ENCODE measurements at places on chromosomes 5 and 9.

DNA sequence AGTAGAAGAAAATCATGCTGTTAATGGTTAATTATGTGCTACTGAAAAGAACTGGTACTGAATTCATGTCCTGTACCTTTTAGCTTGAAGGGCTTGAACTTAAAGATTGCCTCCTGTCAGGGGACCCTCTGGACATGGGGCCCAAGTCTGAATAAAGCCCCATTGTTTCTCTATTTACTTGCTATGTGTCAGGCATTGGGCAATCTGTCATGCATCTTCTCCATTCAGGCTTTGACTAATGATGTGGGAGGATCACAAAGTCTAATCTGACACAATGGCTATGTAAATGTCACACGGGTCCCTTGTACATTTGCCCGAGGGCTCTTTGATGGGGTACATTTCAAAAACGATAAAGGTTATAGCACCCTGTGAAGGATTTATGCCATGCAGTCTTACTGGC is 64.0 kb upstream of the TUSC1 start:
- H3K36me3 ChIP-seq: no peaks in the 10 kb centered on the region
- peaks cover 8% of the 10 kb centered on the region for H3K27me3 ChIP-seq
- peak; percentile 9 for DNase-seq
- no peaks in the 10 kb centered on the region for H3K4me1 ChIP-seq

- no peak for DNase-seq
- peaks cover 36% of the 10 kb centered on the region for H3K27me3 ChIP-seq
- no peak overlapping the region for H3K27ac ChIP-seq
- no peaks in the 10 kb centered on the region for H3K4me1 ChIP-seq
Measured at GRCh38 chr5:80566711-80567259, 3.3 kb downstream of the ANKRD34B start.

DNA sequence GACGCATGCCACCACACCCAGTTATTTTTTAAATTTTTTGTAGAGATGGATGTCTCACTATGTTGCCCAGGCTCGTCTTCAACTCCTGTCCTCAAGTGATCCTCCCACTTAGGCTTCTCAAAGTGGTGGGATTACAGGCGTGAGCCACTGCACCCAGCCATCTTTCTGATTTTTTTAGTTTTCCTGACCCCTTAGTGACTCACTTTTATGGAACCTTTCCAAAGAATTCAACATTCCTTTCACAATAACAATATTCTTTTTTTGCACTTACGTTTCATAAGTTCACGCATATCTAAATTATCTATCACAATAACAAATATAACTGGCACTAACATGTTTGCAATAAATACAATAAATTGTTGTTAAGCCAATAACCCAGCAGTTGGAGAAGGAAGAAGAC is 8.5 kb downstream of the ELOVL7 start:
- DNase-seq: peak; percentile 43
- H3K36me3 ChIP-seq: no peaks in the 10 kb centered on the region
- no peaks in the 10 kb centered on the region for H3K27me3 ChIP-seq
- H3K4me3 ChIP-seq: no peak overlapping the region

DNA sequence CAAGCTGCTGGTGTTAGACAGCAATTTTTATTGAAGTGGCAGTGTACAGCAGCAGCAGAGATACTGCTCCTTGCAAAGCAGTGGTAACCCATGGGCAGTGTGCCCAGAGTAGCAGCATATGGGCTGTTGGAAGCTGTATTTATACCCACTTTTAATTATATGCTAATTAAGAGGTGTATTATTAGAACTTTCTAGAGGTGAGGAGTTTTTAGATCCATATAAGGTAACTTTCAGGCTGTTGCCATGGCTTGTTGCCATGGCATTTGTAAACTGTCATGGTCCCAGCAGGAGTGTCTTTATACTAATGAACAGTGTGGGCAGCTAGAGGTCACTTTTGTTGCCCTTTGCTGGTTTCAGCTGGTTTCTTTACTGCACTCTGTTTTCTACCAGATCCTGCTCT is 3.7 kb upstream of the PJA2 start:
- no peaks in the 10 kb centered on the region for H3K27me3 ChIP-seq
- no peaks in the 10 kb centered on the region for H3K4me1 ChIP-seq
- no peak for DNase-seq
- H3K27ac ChIP-seq: no peak overlapping the region
- H3K4me3 ChIP-seq: no peak overlapping the region

DNA sequence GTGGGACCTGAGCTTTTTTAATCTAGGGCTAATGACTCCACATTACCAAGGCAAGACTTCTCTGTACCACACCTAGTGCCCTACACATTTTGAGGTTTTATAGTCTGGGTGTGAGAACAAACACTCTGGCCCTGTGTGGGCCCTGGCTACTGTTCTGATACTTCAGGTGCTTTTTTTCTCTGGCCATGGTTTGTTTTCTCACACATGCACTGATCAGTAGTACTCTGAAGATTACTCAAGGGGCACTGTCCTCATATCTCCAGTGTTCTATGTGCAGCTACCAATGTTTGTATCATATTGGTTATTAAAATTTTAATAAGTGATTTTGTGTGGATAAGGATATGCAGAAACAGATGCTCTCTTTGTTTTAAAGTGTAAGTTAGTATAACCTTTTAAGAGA is 5.9 kb upstream of the C9orf40 start:
- no peaks in the 10 kb centered on the region for H3K27me3 ChIP-seq
- peaks cover 3% of the 10 kb centered on the region for H3K4me1 ChIP-seq
- peaks cover 5% of the 10 kb centered on the region for H3K36me3 ChIP-seq

GRCh38 chr9:135344915-135345500 is 134.6 kb upstream of the PPP1R26 start:
- H3K27ac ChIP-seq: no peak overlapping the region
- H3K27me3 ChIP-seq: peaks cover 48% of the 10 kb centered on the region
- no peak for DNase-seq
- H3K36me3 ChIP-seq: no peaks in the 10 kb centered on the region
- no peaks in the 10 kb centered on the region for H3K4me1 ChIP-seq
- H3K4me3 ChIP-seq: no peak overlapping the region

GRCh38 chr9:17191082-17191481 is 56.2 kb downstream of the CNTLN start:
- peaks cover 4% of the 10 kb centered on the region for H3K4me1 ChIP-seq
- H3K27me3 ChIP-seq: no peaks in the 10 kb centered on the region
- H3K4me3 ChIP-seq: no peak overlapping the region
- peaks cover 4% of the 10 kb centered on the region for H3K36me3 ChIP-seq

DNA sequence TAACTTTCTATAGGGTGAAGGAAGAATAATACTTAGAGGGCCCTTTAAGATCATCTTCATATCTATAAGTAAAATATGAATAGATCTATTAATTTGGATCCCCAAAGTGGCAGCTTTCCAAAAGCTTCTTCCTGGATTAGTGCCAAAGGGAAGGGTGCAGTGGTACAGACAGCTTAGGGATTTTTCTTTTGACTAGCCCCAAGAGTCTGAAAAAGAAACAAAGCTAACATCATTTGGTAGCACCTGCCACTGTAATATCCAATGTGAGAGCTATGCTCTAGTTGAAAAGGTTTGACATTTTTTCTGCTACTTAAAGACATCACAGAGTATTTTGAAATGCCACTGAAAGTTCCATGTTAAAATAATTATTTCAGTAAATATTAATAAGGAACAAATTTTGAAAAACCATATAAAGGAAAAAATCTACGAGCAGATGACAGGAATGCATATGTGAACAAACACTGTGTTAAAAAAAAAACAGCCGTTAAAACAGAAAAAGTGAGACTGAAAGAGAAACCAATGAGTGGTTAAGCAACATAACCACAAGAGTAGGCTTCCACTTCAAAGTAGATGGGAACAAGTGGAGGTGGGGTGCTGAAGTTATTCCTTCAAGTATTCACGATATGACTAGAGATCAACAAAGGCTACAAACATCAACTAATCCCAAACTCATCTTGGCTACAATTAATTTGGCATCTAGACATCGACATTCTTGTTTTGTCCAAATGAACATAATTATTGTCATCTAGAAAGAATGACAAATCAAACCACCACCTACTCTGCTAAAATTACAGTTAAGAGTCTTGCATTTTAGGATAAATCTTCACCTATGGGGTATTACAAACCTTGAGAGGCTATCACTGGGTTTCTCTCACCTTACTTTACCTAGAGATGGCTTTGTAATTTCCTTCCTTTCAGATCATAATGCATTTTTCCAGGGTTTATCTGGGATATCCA is 137.5 kb downstream of the CPLANE1 start:
- peaks cover 61% of the 10 kb centered on the region for H3K36me3 ChIP-seq
- H3K4me1 ChIP-seq: no peaks in the 10 kb centered on the region
- no peak overlapping the region for H3K27ac ChIP-seq
- H3K27me3 ChIP-seq: no peaks in the 10 kb centered on the region
- DNase-seq: no peak
